ENCODE measurements at places on chromosomes 7 and 10.

DNA sequence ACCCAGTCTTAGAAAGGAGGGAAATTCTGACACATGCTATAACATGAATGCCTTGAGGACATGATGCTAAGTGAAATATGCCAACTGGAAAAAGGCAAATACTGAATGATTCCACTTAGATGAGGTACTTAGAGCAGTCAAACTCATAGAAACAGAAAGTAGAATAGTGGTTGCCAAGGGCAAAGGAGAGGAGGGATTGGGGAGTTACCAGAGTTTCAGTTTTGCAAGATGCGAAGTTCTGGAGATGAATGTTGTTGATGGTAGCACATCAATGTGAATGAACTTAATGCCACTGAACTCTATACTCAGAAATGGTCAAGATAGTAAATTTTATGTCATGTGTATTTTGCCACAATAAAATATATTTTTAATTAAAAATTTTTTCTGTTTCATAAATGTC, 38.9 kb downstream of the DRGX start:
- no peak for DNase-seq

DNA sequence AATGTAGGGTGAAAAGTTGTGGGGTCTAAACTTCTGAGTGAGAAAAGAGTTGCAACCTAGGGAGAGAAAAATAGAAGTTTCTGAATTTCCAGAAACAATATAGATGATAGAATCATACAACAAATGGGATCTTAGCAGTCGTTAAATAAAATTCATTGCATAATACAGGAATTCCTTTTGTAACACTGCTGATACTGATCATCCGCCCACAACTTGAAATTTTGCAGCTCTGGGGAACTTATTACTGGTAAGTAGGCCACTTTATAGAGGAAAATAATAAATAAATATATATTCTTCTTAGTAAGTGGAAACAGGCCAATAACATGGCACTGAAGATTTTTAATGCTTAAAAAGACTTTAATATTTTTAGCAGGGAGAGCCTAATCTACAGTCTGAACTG, 81.9 kb upstream of the SMIM30 start:
- no peak for DNase-seq

DNA sequence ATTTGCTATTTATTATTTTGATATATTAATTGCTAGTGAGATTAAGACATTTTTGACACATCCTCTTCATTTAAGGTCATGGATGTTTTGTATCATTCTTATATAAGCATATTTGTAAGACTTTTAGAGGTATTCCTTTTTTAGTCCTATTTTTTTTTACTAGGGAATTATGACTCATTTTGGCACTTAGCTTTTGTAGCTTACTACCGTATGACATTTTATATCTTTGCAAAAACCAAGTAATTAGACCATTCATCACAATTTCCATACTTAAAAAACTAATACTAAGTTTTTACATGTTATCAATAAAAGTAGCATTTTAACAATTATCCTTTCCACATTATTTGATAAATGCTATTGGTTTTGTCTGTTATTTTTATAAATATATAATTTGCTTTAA, 41.6 kb downstream of the BMPR1A start:
- DNase-seq, result no peak

DNA sequence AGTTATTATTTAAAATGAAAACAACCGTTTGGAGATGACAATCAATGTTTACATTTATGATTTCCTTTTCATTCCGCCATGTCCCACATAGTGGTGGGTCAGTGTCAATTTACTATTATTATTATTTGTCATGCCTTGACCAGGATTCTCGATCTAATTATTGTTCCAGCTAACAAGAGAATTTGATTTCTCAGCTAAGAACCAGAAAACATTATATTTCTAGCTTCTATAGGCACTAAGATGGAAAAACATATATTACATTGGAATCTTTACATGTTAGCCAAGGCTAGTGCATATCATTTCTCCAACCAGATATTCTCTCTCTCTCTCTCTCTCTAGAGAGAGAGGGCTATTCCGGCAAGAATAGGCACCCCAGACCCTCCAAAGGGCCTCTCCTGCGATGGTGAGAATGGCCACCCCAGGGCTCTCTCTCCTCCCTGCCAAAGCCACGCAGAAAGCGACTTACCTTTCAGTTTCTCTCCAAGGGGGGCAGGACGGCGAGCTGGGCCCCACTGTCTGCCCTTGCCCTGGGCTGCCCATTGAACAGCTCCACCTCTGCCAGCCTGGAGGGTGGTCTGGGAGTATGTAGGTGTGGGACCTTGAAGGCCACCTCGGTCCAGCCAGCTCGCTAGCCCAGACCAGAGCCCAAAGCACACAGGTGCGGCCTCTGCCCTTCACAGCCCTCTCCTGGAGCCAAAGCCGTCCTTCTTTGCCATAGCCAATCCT, 2.4 kb downstream of the HOXA3 start:
- DNase-seq, result no peak

DNA sequence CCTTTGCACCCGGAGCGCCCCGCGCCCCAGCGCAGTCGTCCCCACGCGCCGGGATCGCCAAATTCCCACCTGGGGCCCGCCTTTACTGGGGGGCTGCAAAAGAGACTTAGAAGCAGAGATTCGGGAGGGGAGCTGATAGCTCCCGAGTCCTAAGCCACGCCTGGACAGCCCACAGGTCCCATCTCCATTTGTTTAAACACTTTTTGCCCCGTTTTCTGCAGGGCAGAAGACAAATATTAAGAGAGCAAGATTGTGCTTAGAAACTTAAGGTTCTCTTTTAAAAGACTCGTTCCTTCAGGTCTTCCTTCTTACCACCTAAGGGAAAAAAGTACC, 299.1 kb upstream of the NFE2L3 start:
- no peak for DNase-seq

GRCh38 chr10:110619514-110620397, 24.4 kb upstream of the RBM20 start:
- no peak for DNase-seq

- peak; percentile 61 for DNase-seq
Measured at GRCh38 chr7:47968847-47969774, 10.3 kb downstream of the HUS1 start.

DNA sequence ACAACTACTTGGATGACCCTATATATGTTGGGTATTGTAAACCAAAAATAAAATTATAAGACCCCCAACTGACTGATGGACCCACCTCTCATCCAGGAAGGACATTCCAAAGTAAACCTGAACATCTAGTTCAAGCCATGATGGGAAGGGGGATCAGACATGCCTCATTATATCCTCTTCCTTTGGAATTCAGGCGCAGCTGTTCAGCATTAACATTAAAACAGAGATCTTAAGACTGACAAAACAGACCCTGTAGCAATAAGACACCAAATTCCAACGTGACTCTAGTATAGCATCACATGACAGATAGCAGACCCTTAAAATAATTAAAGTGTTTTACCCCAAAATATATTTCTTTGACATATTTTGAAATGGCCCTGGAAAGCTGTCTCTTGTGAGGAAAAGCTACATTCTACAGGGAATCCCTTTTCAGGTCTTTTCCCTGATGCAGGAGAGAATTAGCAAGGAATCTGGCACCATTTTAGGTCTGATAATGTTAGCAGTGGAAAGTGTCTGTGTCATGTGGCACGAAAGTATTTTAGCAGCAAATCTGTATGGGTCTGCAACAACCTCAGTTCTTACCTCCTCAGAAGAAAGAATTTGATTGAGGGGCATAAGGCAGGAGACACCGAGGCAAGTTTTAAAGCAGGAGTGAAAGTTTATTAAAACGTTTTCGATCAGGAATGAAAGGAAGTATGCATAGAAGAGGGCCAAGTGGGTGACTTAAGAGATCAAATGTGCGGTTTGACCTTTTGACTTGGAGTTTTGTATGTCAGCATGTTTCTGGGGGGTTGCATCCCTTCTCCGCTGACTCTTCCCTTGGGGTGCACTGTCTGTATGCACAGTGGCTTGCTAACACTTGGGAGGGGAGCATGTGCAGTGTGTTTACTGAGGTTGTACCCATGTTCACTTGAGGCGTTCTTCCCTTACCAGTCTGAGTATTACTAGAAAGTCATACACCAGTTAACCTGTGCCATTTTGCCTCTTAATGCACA, 236.6 kb upstream of the PPP1R3A start:
- no peak for DNase-seq

- DNase-seq, result no peak
Measured at GRCh38 chr7:11548532-11548931, 283.5 kb downstream of the THSD7A start.

GRCh38 chr7:101487753-101488152, 125.1 kb downstream of the COL26A1 start:
- no peak for DNase-seq

DNA sequence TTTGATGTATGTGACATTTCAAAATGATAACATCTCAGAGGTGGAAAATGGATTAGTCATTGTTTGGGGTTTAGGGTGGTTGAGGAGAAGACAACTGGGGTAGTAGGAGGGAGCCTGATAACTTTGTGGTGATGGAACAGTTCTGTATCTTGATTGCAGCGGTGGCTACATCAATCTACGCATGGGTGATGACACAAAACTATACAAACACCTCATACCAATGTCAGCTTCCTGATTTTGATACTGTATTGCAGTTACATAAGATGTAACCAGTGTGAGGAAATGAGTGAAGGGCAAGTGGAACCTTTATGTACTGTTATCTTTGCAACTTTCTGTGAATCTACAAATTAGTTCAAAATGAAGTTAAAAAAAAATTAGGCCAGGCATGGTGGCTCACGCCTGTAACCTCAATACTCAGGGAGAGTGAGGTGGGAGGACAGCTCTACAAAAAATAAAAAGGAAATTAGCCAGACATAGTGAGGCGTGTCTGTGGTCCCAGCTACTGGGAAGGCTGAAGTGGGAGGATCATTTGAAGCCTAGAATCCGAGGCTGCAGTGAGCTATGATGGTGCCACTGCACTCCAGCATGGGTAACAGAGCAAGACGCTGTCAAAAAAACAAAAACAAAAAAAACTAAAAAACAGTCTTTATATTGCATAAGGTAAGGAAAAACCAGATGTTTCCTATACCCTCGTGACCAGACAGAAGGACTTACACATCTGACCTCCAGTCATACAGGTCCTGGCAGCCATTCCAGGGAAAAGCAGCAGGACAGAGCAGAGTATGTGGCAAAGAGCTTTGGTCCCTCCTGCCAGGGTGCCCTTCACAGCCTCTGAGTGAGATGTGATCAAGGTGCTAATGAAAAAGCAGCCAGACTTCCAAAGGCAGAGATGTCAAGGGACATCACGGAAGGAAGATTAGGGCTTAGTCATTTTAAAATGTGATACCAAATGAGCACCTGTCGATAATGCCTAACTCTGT, 50.8 kb downstream of the CYTH3 start:
- no peak for DNase-seq

DNA sequence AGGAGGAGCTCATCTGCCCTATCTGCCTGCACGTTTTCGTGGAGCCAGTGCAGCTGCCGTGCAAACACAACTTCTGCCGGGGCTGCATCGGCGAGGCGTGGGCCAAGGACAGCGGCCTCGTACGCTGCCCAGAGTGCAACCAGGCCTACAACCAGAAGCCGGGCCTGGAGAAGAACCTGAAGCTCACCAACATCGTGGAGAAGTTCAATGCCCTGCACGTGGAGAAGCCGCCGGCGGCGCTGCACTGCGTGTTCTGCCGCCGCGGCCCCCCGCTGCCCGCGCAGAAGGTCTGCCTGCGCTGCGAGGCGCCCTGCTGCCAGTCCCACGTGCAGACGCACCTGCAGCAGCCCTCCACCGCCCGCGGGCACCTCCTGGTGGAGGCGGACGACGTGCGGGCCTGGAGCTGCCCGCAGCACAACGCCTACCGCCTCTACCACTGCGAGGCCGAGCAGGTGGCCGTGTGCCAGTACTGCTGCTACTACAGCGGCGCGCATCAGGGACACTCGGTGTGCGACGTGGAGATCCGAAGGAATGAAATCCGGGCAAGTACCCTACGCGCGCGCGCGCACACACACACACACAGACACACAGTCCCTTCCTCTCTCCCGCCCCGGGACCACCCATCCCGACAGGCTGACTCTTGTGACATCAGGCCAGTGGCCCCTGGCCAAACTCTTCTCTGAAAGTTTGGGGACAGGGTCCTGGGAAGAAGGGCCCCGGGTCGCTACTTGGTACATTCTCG, 538 bp downstream of the TRIM8 start:
- peak; percentile 87 for DNase-seq

DNA sequence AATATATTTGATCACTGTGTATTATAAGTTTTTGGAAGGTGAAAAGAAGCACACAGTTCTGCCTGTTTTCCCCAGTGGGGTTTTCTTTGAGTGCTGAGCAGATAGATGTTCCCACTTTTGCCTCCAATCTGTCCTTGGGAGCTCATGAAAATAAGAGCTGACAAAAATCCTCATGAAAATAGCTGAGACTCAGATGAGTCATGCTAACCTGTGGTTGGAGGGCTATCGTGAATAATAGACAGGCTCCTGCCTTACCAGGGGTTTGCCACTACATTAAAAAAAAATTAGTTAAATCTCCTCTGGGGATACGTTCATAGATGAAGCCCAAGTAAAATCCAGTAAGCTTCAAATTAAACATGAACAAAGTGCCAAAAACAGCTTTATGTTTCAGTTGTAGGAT, 10.9 kb upstream of the AOAH start:
- no peak for DNase-seq

DNA sequence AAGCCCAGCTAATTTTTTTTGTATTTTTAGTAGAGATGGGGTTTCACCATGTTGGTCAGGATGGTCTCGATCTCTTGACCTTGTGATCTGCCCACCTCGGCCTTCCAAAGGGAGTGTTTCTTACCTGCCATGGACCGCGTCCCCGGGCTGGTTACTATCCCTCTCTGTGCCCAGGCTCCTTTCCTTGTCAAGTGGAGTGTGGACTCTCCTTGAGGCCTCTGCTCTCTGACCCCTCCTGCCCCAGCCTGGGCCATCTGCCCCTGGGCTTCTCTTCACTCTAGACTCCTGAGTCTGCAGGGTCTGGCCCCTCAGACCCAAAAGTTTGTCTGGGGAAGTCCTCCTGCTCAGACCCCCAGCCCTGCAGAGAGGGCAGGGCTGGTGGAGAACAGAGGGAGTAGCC, 20.7 kb downstream of the NEURL1 start:
- no peak for DNase-seq

DNA sequence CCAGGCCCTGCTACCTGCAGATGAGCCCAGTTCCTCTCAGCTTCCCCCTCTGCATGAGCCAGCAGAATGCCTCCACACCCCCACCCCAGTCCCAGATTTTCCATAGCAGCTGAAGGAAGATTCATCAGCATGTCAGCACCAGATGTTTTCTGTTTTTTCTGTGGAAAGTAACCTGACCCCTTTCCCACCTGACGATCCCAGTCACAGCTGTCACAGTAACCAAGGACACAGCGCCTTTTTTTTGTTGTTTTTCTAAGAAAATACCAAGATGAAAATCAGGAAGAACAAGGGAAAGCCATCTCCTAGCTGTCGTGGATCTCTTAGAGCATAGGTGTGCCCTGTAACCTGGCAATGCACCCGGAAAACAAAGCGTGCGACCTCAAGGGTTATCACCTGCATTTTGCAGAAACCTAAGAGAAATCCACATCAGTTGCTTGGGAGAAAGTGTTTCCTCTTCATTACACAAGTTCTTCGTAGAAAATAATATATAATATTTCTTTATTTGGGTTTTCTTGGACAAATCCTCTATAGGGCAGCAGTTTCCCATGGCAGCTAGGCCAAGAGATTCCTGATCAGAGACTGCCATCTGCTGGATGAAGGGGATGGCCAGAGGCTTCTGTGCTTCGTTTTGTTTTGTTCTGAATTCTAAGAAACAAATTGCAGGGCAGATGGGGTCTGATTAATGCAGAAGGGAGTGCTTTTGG, 401.9 kb downstream of the TNS3 start:
- DNase-seq, result no peak

Data from CD4-positive, alpha-beta T cell (primary cell).